ENCODE measurements at places on chromosomes 12 and 14.

- DNase-seq = peak; percentile 53
These were observed 82.1 kb downstream of the AVPR1A start for GRCh38 chr12:63068857-63069442.

DNA sequence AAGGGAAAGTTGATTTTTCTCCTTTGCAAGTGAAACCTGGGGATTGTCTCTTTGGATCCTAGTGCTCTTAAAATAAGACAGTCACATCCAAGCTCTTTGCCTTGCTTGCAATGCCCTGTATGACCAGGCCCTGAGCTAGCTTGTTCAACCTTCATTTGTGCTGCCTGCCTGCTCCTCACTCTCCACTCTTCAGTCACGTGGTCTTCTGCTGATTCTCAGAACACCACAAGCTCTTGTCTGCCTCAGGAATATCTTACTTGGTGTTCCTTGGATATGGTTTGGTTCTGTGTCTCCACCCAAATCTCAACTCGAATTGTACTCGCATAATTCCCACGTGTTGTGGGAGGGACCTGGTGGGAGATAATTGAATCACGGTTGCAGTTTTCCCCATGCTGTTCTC, 318.7 kb downstream of the RMST start:
- DNase-seq = no peak

- DNase-seq = peak; percentile 89
These were observed 13.0 kb upstream of the UBC start for GRCh38 chr12:124927201-124928094.

DNA sequence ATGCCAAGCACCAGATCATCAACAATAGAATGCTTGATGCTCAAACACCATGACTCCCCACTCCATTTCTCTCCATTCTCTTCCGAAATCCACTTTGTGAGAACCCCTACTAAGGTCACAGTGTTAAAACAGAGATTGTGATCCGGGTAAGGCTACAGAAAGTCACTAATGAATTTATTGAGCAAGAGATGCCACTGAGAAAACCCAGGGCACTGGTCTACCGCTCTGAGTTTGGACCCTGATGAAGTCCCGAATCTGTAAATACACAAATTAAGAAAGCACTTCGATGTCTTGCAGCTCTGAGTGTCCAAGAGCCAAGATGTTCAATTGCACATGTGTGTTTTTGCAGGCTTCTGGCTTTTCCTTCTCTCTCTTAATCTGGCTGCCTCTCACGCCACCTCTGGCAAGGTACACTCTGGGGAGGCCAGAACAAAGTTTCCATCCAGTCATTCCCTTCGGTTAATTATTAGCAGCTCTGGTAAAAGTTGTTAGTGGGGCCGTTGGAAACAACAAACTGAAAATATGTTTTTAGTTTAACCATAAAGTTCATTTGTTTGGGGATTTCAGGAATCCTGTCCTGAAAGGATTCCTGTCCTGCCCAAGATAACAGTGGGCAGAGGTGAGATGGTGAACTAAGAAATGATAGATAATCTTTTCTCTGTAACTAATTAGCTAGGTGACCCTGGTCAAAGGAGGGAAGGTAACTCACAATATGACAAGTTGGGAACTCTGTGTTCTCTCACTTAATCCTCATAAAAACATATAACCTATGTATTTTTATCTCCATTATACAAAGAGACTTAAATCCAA, 75.4 kb downstream of the BTG1 start:
- no peak for DNase-seq

DNA sequence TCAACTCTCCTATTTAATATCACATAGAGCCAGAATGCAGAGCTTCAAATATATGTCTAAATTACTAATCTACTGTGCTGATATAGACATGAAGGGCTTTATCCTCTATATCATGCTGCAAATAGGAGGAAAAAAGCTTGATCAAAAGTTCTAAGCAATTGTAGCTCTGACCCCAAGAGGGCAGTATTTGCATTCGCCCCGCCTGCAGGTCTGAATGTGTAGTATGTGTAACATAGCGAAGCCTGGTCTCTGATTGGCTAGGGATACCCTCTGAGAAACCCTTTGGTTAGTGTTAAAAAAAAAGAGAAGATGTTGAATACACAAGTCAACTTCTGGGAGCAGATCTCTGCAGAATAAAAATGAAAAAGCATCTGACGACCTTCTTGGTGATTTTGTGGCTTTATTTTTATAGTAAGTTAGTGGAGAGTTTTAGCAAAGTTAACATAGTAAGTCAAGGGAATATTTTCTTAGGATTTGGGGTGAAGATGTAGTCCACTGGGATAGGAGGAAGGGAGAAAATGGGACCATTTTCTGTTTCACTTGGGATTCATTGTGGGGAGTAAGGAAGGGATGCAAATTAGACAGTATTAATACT, 151.6 kb upstream of the OR4E1 start:
- peak; percentile 74 for DNase-seq

DNA sequence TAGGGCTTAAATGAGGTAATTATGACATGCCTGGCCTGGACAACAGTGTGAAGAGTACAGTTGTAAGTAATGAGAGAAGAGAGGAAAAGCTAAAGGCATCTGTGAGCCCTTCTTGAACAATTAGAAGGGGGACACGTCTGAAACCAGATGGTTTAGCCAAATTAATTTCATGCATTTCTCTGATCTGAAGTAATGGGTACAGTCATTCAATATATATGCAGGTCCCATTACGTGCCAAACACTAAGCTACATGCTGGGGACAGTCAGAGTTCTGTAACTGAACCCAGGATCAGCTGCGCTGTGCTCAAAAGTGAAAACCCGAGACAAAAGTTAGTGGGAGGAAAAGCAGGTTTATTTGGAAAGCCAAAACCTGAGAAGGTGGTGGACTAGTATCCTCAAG, 207.2 kb upstream of the TMTC1 start:
- no peak for DNase-seq

DNA sequence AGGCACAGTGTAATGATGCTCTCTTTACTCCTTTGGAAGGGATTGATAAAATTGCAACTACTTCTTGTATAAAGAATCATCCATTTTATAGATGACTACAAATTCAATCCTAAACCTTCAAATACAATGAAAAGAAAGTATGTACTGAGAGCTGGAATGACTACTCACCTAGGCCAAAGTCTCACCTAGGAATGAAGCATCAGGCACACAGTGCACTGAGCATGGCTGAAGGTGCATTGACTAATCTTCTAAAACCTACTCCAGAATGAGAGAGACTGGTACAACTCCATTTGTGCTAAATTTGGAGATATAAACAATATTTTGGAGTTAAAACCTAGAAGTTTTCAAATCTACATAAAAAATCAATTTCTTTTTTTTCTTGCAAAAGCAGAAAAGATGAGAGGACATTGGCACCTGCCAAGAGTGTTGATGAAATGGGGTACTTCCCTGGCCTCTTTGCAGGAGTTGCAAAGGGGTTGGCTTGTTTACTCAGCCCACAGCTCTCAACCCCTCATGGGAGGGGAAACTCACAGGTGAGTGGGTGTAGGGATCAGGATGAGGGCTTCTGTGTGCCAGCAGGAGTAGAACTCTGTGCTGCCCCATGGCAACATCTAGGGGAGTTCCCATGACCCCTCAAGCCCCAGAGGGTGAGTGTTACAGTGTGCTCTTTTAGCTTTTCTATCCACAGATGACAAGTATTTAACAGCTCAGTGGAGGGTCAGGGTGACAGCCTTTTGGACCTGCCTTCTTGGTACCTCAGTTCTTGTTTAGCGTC, 31.3 kb downstream of the CLECL1 start:
- DNase-seq = no peak

Measured in neural progenitor cell (in vitro differentiated cells).